ENCODE measurements at places on chromosomes 1 and 21.

DNA sequence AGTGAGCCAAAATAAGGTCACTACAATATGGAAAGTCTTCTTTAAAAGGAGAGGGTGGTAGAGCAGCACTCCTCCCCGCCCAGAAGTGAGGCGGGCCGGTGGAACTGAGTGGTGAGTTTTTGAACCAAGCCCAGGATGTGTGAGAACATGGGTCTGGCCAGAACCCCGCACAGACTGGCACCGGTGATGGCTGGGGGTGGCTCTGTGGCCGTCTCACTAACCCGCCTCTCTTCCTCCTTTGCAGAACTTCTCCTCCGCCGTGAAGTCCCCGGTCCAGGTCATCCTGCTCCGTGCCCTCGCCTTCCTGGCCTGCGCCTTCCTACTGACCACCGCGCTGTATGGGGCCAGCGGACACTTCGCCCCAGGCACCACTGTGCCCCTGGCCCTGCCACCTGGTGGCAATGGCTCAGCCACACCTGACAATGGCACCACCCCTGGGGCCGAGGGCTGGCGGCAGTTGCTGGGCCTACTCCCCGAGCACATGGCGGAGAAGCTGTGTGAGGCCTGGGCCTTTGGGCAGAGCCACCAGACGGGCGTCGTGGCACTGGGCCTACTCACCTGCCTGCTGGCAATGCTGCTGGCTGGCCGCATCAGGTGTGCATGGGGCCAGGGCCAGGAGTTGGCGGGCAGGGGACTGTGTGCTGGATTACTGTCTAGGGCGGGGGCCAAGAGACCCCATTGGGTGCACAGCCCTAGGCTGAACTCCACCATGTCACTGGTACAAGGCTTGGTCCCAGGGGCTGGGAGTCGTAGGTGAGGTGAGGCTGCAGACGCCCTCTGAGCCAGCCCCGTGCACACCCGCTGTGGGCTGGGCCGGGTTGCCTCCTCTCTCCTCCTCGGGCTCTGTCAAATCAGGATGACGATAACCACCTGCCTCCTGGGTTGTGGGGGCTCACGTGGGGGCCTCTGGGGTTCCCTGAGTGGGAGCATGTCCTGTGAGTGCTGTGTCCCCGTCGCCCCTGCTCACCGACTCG, 12.4 kb downstream of the TMEM201 start:
- no peak for DNase-seq

- no peak for DNase-seq
Measured at GRCh38 chr1:200401708-200402107, 8.1 kb downstream of the ZNF281 start.

GRCh38 chr1:156196445-156196844, 2.5 kb downstream of the SLC25A44 start:
- DNase-seq: no peak

DNA sequence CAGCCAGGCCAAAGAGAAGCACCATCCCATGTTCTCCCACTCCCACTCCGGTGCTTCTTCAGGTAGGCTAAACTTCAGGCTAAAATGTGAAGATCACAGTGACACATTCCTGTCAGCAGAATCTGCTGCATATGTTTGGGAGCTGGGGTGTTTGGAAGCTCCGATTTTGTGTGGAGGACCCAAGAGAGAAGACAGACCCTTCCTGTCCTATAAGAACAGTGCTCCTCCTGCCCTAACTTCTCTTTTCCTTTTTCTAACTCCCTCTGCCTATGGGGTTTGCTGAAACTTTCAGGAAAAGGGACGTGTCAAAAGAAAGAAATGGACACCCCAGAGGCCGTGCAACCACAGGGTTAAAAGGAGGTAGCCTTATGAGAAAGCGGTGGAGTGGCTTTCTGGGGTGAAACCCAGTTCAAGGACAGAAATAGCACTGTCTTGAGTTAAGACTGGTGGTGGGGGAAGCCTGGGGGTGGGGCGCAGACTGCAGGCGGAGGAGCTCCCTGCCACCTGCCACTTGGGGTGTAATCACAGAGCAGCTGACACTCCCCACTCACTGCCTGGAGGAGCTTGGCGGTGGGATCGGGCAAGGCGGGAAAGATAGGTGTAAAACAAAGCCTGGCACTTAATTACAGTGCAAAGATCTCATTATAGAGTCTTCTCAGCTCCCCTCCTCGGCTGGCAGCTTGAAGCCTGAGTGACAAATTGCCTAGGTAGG, 645 bp upstream of the TLR5 start:
- no peak for DNase-seq

DNA sequence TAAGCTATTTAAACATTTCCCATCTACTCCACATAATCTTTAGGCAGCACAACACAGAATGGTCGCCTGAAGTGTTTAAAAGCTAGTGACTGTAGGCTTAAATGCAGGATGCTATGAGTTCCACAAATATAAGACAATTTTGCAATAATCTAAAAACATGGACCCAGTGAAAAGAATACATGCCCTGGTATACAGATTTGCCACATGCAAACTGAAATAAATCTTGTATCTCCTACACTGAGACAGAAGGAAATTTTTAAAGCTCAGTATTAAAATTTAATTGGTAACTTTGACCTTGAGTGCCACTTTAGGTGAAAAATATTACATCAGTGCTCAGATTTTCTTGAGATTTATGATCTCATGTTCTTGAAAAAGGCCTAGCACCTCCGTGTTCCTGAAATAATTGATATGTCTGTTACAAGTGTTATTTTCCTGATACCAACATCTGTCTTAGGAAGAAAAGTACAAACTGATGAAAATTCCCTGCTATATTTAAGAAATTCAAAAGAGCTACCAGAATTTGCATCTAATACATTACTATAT, 285.5 kb downstream of the VAV3 start:
- no peak for DNase-seq

DNA sequence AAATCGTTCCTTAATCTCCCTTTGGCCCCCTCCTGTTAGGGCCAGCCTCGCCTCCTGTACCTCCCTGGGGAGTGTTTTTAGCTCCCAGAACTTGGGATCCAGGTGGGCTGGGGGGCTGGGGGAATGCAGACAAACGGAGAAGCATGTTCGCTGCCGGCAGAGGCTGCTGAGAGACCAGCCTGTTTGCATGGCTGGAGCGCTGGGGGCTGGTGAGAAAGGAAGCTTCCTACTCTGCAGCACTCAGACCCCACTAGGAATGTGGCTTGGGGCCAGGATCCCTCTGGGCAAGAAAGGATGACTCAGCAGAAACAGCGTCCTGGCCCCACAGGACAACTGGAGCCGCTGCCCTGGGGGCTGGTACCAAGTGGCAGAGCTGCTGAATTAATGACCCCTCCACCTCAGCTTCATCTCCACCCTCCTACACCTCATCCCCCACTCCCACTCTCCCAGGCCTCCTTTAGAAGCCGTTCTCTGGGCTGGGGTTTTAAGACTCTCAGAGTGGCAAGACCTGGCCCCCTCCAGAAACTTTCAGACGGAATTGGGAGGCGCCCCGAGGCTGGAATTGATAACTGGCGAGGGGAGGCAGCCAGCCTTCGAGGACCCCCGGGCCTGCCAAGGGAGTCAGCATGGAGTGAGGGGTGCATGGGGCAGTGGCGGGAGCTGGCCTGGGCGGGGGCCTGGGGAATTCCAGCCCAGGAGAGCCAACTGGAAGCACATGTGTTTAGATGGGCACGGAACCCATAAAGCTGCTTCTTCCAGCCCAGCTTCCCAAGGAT, 28.5 kb upstream of the EPS8L3 start:
- DNase-seq: peak; percentile 26

- DNase-seq: no peak
Measured at GRCh38 chr1:66968574-66968973, 43.8 kb downstream of the MIER1 start.

DNA sequence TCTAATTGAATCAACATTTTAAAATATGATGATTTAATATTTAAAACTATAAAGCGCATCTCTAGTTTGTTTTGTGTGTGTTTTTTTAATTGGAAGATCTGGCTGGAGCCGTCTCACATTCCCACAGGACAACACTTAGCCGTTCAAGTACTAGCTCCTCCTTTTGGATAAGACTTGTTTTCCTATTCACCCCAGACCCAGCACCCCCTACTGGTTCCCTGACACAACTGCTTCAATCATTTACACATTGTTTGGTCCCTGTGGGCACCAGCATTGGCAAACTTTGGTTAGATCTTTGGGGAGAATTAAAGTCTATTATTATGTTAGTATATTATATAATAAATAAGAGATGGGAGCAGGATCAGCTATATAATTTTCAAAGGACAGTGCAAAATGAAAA, 34.5 kb downstream of the TYW3 start:
- peak; percentile 9 for DNase-seq

DNA sequence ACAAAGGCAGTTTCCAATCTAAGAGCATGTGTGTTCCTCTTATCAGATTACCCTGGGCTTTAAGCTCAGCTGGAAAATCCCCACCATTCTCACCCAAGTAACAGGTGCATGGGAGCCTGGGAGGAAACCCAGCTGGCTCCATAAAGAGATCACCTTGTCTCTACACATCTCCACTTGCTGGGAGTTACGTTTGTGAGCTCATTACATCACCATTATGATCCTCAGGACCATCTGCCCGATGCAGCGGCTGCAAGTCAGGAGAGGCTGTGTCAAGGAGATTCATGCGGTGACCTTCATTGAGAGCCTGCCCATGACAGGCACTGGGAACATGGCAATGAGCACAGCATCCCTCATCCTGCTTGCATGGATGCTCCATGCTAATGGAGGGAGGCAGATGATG, 618.0 kb downstream of the NPHP4 start:
- peak; percentile 63 for DNase-seq

DNA sequence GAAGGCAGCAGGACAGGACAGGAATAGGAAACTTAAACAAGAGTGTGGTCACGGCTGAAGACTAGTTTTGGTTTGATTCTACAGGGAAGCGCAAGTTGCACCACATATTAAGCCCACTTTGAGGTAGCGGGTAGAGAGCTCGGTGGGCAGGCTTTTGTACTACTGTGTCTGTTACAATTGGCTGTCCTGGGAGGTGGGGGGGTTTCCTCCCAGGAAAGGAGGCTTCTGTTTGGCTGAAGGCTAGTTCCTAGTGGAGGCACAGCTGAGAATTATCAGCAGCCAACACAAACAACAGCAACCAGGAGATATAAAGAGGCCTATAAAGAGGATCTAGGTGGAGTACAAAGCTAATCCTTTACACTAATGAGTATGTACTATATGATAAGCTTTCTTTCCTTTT, 62.7 kb downstream of the ZNF648 start:
- no peak for DNase-seq

DNA sequence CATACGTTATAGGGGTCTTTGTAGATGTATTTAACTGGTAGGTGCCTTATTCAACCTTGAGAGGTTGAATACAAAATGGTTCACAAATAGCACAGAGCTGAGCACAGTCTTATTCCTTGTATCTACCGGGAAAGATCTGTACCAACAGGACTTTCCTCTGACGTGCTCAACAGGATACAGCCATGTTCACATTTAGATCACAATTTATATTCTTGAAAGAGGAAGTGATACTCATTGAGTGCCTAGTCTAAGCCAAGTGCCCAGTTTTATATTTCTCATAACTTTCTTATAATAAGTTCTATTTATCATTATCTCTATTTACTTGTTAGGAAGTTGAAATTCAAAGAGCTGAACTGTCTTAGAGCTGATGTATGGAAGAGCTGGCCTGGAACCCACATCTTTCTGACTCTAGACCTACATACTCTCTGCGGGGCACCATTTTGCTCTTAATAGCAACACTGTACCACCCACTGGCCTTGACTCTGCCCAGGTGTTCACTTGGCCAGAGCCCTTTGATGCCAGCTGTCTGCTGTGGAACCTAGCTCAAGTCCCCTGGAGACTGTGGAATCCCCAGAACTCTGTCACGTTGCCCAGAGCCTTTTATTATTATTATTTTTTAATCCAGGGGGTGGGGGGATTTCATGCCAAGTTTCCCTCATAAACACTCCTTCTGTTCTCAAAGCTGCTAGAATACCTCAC, 156.2 kb downstream of the TPR start:
- DNase-seq: no peak

GRCh38 chr1:203085528-203086406, at the start of gene MYOG:
MYOG (minus strand) TSS chr1:203086012; CDS start chr1:203085961, 51 bp downstream.
- DNase-seq: no peak

DNA sequence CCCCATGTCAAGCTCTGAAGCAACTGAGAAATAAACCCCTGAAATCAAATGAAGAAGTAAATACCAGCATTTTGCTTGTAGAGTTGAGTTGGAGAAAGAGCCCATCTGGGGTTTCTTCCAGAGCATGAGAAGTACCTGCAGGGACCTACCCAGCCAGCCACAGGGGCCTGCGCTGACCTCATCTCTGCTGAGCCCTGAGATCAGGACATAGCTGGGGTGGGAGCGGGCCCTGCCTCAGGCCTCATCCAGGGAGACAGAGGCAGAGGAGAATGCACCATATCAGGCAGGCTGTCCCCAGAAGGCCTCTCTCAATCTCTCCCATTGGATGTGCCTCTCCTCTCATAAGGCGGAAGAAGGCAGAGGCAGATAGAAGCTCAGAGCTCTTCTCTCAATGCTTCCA, 27.6 kb downstream of the RUNX1 start:
- no peak for DNase-seq
